DMS79 treated with DMSO at 0.1 percent for 48 hours (cell line): ENCODE measurements at places on chromosomes 4 and X.
A peak's percentile ranks its signal among the peaks of the same experiment; 100 is the strongest.

GRCh38 chr4:89929425-89930159 lies 34.9 kb downstream of the MMRN1 start:
- DNase-seq = no peak

DNA sequence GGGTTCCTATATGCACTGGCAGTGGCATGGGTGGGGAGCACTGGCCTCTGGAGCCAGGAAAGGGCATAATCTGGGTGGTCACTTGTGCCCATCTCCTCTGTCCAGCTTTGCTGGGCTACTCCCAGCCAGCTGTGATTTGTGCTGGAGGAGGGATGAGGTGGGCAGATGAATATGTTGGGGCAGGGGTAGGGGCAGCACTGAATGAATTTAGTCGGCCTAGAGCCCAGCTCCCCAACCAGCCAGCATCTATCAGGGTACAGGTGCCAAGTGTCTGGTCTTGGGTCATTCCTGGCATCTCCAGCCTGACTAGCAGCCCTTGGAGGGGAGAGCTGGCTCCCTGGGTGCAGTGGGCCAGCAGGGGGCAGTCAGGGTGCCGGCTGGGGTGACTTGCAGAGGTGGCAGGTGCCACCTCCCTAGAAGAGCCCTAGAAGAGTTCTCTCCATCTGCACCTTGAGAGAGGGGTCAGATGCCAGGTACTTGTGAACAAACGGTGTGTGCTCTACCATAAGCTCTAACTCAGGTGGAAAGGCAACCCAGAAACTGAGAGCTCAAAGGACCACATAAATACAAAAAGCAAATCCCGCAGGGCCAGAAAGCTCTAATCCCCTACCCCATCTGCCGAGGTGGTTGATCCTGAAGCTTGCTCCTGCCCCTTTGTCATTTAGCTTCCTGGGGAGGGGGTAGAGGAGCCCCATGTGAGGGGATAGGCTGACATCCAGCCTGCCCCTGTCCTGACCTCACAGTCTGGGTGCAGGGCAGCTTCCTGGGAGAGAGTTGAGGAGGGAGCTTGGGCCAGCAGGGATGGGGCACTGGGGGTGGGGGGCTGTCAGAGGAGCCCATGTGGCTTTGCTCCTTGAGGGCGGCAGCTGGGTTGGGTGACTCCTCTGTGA lies 2.2 kb downstream of the SORCS2 start:
- DNase-seq = peak; percentile 79

DNA sequence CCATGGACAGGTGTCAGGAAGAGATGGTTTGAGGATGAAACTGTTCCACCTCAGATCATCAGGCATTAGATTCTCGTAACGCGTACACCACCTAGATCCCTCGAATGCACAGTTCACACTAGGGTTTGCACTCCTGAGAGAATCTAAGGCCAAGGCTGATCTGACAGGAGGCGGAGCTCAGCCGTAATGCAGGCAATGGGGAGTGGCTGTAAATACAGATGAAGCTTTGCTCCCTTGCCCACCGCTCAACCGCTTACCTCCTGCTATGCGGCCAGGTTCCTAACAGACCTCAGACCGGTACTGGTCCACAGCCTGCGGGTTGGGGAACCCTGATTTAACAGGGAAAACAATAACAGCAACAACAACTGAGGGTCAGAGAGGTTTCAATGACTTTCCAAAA lies 2.0 kb upstream of the TEC start:
- no peak for DNase-seq

DNA sequence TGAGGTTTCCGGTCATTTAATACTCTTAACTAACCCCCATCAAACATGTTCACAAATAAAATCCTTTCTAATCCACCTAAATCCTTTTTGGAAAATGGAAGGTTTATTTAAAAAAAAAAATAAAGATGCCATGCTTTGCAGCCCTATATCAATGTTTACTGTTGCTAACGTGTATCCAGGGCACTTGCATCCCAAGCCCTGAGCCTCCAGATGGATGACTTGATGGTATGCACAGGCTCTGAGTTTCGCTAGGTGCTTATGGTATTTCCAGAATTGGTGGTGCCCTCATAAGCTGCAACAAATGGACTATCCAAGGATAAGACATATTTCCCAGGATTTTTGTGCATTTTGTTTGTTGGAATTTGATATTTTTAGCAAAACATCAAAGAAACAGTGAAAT lies 257.7 kb downstream of the PRDM5 start:
- no peak for DNase-seq

- peak; percentile 53 for DNase-seq
These were observed 32.2 kb upstream of the XPNPEP2 start for GRCh38 chrX:129706400-129707072.

GRCh38 chr4:1609901-1610790 lies 74.0 kb downstream of the FAM53A start:
- DNase-seq = no peak

GRCh38 chr4:119321921-119322687 lies at the start of gene FABP2:
FABP2 (minus strand) TSS chr4:119322138; CDS start chr4:119322102, 36 bp downstream.
- DNase-seq = no peak

DNA sequence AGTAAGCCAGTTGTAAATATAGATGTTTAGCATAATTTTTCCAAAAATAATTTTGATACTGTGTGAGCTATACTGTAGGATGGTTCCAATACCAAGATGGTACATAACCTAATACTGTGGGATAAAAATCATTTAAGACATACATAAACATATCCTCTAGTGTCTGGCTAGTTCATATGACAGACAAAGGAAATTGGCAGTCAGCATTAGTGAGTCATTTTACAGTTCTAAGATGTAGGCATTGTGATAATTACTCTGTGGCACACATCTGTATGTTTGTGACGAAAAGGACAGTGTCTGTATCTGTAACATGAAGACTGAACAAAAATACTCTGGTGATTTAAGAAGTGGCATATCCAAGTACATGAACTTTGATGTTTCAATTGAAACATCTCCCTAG lies 49.6 kb downstream of the UGT2A2 start:
- DNase-seq = no peak

- no peak for DNase-seq
These were observed 207.4 kb upstream of the JADE1 start for GRCh38 chr4:128601991-128602695.

DNA sequence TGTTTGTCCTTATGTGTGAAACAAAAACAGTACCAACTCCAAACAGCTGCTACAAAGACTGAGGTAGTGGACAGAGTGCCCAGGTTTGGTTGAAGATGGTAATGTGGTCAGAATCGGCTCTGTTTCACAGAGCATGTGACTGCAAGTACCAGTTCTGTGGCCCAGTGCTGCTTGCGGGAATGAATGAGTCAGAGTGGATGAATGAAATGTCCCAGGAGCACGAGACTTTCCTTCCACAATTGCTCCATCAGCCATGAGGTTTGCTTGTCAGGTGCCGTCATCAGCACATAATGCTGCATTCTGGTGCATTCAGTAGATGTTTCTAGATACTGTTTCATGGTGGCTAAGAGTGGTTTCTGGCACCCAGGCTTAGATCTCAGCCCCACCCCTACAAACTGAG lies 84.2 kb downstream of the GPR143 start:
- DNase-seq = no peak

DNA sequence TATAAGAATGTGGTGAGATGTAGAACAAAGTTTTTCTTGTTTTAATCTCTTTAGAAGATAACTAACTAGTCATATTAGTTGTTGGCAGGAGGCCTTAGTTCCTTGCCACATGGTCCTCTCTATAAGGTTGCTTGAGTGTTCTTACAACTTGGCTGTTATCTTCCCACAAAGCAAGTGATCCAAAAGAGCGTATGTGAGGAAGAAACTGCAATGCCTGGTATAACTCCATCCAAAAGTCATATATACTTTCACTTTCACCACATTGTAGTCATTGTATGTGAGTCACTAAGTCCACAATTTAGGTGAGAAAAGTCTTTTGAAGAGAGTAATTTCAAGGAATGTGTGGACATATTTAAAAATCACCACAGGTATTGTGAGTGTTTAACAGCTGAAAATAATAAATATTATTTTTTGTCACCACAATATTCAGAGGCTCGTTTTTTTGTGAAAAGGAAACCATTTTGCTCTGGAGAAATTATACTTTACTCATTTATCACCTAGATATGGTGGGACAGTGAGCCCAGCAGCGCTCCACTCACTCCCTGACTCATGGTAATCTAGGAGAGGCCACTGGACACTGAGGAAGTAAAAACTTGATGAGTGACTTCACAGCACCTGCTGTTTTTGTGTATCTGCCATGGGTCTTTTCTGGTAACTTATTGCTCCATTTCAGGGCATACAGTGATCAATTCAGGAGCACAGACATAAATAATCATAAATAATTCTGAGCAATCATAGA lies 369.4 kb upstream of the NDST3 start:
- no peak for DNase-seq

DNA sequence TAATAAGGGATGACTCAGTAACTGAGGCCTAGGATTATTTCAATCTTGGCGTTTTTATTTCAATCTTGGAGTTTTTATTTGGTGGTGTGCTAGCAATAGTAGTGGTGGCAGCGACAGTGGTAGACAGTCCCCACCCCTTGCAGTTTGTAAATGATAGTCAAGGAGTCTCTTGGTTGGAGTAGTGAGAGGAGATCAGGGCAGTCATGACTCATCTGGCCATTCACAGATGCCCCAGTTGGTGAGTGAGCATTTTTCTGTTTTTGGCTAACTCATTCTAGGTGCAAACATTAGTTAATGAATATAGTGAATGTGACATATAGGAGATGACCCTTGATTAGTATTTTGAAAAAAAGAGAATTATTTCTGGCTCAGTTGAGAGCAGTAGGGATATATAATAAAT lies 93.5 kb upstream of the ADAD1 start:
- no peak for DNase-seq

DNA sequence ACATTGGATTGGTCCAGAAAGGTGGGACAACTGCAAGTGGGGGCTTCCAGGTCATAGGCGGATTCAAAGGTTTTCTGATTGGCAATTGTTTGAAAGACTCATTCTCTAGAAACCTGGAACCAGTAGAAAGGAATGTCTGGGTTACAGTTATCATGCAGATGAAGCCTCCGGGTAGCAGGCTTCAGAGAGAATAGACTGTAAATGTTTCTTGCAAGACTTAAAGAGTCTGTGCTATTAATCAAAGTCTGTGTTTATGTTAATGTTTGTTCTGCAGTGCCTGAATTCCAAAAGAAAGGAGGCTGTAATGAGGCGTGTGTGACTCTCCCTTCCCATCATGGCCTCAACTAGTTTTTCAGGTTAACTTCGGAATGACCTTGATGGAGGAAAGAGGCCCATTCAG lies 43.9 kb upstream of the GC start:
- no peak for DNase-seq

DNA sequence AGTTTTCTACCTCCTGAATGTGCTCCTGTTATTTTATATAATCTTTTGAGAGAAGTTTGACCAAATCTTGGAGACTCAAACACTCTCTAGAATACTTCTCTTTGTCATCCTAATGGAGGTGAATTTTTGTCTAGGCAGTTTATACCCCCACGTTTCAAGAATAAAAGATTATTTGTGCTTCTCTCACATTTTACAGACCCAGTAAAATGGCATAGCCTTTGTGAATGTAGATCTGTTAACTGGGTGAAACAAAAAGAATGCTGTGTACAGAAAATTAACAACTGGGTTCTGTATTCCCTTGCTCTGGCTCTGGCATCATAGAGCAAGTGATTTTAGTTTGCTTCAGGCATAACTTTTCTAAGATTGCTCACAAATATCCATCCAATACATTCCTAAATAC lies 26.1 kb downstream of the GASK1B start:
- no peak for DNase-seq

DNA sequence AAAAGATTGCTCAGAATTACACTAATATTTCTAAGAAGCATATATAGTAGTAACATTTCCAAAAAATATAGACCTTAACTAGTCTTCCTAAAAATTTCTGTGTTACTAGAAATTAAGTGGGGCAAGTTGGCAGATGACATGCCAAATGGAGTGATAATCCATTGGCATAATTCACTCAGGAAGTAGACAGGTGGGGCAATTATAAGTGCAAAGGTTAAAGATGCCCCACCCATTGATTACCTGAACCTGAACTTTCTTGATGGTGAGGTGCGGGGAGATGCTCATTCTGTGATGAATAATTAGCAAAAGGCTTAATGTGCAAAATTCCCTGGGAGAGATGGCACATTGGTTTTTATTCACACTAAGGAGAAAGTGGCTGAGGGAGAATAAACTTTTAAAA lies 145.8 kb upstream of the RASGEF1B start:
- no peak for DNase-seq

GRCh38 chrX:18698737-18699650 lies 8.5 kb upstream of the PPEF1 start:
- DNase-seq = no peak

- DNase-seq = no peak
These were observed 165.1 kb downstream of the TSPAN5 start for GRCh38 chr4:98493296-98493695.

GRCh38 chrX:16963216-16963615 lies 16.8 kb downstream of the REPS2 start:
- DNase-seq = no peak

DNA sequence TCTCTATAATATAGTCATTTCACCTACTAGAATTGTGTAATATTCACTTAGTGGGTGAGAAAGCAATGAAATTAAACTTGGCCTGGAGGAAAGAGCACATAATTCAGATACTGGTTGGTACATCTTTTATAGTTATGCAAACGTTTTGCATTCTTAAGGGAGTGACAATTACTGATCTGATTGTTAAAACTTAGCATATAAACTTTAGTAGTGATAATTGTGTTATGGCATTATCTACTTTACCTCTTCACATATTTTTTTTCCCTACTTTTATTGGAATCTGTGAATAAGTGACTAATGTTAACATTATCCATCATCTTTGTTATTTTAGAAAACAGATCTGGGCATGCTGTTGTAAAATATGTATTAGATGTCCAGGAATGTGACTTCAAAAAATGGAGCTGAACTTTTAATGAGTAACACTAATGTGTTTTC lies 217.4 kb upstream of the GIMD1 start:
- DNase-seq = no peak

DNA sequence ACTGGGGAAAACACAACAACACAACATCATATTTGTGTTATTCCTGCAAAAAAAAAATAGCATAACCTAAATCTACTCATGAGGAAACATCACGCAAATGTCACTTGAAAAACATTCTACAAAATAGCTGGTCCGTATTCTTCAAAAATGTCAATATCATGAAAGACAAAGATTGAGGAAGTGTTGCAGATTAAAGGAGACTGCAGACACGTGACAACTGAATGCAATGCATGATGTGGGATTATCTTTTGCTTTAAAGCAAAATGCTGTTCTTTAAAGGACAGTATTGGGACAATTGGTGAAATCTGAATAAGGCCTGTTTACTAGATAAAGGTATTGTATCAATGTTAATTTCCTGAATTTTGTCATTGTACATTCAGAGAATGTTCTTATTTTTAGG lies 157.7 kb downstream of the SMIM20 start:
- no peak for DNase-seq

- DNase-seq = no peak
These were observed 229.6 kb upstream of the AGTR2 start for GRCh38 chrX:115940888-115941332.
